NCI-H774 (cell line): ENCODE measurements at places on chromosomes 2 and 18.
A peak's percentile ranks its signal among the peaks of the same experiment; 100 is the strongest.

- peak; percentile 47 for DNase-seq
These were observed 5.7 kb downstream of the SPOPL start for GRCh38 chr2:138507267-138507666.

DNA sequence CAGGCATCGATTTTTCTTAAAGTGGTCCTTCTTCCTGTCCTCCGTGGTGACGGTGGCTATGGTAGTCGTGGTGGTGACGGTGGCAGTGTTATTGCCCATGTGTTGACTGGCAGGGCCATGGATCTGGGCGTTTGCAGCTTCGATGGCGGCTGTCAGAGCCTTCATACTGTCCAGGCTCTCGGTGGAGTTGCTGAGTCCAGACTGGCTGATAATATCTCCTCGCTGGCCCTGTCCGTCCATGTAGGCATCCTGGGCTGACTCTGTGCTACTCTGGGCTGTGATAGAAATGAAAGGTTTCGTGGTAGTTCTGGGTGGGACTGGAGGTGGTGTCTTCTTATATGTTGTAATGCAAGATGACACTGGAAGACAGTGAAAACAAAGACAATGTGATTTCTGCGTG is 131.9 kb downstream of the TGIF1 start:
- DNase-seq = no peak

- no peak for DNase-seq
These were observed 50.7 kb downstream of the SLC14A2 start for GRCh38 chr18:45666006-45666405.

DNA sequence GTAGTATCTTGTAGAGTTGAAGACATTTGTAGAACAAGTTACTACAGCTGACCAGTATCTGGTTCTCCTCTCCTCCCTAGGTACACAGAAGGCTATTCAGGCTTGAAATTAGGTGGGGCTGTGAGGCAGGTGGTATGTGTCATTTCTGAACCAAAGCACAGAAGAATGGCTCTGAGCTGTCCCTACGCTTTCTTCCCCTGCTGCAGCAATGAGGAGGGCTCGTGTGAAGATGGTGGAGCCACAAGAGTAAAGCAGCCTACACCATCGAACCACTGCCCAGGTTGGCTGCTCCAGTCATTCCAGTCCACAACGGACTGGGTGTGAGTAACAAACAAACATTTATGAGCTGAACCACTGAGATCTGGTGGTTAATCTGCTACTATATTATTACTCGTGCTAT is 148.9 kb downstream of the DTNB start:
- DNase-seq = no peak

- no peak for DNase-seq
These were observed 154.9 kb downstream of the NDUFA10 start for GRCh38 chr2:239870276-239870675.

- no peak for DNase-seq
These were observed 360.9 kb upstream of the ZC3H15 start for GRCh38 chr2:186125156-186125555.

DNA sequence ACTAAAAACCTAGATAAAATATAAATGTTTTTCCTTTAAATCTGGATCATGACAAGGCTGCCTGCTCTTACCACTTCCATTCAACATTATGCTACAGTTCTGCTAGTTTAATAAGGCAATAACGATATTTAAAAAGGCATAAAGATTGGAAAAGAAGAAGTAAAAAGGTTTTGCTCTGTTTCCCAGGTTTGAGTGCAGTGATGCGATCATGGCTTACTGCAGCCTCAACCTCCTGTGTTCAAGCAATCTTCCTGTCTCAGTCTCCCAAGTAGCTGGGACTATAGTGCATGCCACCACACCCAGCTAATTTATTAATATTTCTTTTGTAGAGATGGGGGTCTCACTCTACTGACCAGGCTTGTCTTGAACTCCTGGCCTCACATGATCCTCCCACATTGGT is 40.8 kb downstream of the PROKR1 start:
- DNase-seq = no peak

DNA sequence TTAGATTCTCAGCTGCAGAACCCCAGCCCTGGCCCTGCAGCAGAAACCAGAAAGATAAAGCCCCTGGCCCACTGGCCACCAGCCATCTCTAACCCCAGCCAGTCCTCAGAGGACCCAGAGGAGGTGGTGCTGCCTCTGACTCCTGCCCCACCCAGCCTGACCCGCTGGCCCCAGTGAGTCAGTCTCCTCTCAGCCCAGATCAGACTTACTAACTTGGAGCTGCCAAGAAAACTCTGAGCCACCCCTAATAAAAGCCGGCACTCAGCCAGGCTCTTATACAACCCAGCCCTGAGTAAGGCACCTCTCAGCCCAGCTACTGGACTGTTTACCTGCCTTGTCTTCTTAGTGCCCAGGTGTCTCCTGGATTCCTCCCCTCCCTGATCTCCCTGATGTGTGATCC is 2.0 kb downstream of the SLC14A2 start:
- DNase-seq = no peak

DNA sequence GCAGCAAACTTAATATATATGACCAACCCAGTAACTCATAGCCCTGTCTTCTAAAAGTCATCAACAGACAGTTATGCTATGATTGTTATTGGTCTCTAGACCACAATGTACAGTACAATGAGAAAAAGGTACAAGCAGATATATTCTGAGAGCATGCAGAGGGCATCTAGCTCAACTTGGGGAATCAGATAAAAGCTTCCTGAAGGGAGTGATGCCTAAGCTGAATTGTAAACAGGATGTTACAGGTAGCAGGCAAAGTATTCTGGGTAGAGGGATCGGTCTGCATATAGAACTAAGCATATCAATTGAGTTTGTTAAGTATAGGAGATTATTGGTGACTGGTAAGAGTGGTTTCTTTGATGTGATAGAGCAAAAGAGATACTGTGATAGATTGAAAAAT is 30.3 kb downstream of the ME2 start:
- no peak for DNase-seq

- DNase-seq = no peak
These were observed 27.7 kb downstream of the TSN start for GRCh38 chr2:121783180-121783579.

GRCh38 chr2:98464772-98465310 is 20.2 kb downstream of the INPP4A start:
- DNase-seq = no peak

DNA sequence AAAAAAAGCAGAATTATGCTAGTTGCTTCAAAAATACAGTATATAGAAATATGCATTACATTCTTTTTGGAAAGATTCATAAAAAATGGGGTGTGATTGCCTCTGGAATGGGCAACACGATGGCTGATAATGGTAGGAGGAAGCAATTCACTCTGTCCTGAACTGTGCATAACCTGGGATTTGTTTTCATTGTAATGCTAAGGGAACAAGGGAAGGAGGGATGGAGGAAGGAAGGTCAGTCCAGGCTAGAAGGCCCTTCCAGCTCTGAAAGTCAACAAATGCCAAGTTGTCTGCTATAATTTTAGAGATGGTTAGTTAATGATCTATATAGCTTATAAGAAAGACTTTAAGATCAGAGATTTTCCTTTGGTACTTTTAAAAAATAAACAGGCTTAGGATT is 40.8 kb downstream of the BUB1 start:
- no peak for DNase-seq

GRCh38 chr2:194867328-194867727 is 789.7 kb upstream of the SLC39A10 start:
- DNase-seq = peak; percentile 25

DNA sequence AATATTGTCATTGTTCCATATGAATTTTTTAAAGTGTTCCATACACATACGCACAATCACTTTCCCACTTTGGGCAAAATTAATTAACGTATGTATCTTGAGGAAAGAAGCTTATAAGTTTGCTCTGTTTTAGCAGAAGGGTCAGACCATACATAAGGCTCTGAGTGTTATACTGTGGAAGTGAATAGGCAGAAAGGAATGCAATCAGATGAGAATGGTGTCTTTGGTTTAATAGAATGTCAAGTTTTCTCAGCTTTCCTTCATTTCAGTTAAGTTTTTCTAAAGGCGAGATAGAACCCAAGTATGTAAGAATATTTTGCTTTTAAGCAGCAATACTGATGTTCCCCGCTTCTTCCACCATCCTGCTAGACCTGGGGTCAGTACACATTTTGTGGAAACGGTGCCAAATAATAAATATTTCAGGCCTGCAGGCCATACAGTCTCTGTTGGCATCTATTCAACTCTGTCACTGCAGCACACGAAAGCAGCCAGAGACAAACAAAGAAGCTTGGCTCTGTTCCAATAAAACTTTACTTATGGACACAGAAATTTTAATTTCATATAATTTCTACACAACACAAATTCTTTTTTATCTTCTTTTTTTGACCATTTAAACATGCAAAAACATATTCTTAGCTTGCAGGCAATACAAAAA is 100.6 kb downstream of the UPP2 start:
- no peak for DNase-seq

GRCh38 chr2:55419233-55419678 is 400 bp downstream of the CCDC88A start:
- DNase-seq = peak; percentile 61

DNA sequence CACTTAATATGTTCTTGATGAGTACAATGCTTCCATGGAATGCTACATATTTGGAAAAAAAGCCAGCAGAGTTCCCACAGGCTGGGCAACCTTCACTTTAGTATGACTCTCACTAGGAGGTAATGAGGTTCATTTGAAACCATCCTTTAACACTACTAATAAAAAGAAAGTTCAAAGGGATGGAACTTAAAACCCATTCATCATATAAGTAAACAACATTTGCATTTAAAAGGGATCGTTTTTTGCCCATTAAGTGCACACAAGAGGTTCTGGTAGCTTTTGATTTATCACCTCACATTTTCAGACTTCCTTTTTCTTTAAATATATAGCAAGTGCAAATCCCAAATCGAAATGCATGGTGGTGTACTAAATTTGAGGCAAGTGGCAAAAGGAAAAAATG is 270.8 kb upstream of the DCC start:
- DNase-seq = no peak

DNA sequence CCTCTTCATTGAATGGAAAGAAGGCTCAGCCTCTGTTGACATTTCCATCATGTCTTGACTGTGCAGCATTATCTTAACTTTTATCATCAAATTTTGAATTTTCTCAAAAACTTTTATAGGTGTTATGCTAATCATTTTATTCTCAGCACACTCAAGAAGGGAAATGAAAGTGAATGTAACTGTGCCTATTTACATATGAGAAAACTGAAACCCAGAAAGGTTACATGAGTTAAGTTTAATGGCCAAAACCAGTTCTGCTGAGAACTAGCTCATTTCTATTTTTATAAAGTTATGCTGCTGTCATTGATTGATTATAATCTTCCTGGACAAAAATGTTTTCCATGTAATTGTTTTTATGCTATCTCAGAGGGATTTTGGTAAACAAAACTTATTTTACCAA is 618.8 kb upstream of the NRXN1 start:
- no peak for DNase-seq

DNA sequence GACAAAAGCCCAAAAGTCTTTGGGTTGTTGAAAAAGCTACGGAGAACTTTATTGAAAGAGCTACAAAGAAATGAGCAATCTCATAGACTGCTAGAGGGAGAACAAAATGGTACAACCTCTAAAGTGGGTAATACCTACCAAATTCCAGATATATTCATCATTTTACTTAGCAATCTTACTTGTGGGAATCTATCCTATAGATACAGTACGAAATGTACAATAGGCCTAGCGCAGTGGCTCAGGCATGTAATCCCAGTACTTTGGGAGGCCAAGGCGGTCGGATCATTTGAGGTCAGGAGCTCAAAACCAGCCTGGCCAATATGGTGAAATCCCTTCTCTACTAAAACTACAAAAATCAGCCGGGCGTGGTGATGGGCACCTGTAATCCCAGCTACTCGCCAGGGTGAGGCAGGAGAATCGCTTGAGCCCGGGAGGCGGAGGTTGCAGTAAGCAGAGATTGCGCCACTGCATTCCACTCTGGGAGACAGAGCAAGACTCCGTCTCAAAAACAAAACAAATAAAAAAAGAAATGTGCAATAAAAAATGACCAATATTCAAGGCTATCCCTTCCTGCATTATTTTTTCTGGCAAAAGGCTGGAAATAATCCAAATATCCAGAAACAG is 10.1 kb downstream of the EXOC6B start:
- no peak for DNase-seq

GRCh38 chr2:240231838-240232244 is 91.4 kb upstream of the OTOS start:
- DNase-seq = no peak

- DNase-seq = no peak
These were observed 56.4 kb upstream of the SPP2 start for GRCh38 chr2:233994151-233994550.

DNA sequence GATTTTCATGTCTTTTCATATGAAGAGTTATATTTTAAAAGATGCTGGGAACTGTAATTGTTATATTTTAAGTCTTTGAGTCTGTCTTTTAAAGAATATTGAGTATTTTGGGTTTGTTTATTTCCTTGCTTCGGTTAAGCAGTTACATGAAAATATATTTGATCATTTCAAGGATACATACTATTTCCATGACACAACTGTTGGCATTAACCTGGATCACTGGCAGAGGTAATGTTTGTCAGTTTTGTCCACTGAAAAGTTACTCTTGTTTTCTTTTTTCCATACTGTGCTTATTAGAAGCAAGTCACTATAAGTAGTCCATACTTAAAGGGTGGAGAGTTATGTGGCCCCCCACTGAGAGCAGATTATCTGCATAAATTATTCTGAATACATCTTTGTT is 1142.0 kb upstream of the TMEFF2 start:
- DNase-seq = no peak

GRCh38 chr18:37285825-37286224 is 279.8 kb downstream of the CELF4 start:
- no peak for DNase-seq

- DNase-seq = no peak
These were observed 359.3 kb downstream of the KIAA1328 start for GRCh38 chr18:37188016-37188791.

DNA sequence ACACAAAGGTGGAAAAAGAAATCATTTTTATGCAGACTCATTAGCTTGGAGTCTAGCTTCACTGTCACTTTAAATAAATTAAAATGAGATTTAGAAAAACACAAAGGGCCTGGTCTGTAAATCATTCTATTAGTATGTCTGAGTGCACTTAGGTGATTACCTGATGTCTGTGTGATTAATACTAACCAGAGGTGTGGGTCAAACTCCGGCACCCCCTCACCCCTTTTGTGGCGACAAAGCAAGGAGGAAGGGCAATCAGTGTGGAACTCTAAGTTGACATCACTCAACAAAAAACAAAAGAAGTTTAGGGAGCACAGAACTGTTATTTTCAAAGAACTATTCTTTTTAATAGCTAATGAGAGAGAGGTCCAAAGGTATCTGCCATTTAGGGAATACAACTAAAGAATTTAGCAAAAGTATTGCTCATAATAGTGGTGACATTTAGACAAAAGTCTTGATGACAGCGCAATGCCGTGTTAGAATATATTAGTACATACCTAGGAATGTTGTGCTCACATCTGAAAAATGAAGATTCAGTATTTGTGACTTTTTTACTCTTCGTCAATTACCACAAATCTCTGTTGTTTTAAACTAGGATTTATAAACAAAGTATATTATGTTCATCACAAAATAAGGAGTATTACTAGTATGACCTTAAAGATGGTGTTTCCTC is 66.3 kb downstream of the ZEB2 start:
- DNase-seq = no peak
